Activated naive CD4-positive, alpha-beta T cell treated with anti-CD3 and anti-CD28 coated beads, Interleukin-2, amount 50 U/mL, for 72 hours (primary cell): ENCODE measurements at places on chromosomes 13 and 19. TPM values are rescaled to one million over a fixed set of nuclear protein-coding genes. Genes with fewer than 3 reads are reported as not detected.
A peak's percentile ranks its signal among the peaks of the same experiment; 100 is the strongest.

DNA sequence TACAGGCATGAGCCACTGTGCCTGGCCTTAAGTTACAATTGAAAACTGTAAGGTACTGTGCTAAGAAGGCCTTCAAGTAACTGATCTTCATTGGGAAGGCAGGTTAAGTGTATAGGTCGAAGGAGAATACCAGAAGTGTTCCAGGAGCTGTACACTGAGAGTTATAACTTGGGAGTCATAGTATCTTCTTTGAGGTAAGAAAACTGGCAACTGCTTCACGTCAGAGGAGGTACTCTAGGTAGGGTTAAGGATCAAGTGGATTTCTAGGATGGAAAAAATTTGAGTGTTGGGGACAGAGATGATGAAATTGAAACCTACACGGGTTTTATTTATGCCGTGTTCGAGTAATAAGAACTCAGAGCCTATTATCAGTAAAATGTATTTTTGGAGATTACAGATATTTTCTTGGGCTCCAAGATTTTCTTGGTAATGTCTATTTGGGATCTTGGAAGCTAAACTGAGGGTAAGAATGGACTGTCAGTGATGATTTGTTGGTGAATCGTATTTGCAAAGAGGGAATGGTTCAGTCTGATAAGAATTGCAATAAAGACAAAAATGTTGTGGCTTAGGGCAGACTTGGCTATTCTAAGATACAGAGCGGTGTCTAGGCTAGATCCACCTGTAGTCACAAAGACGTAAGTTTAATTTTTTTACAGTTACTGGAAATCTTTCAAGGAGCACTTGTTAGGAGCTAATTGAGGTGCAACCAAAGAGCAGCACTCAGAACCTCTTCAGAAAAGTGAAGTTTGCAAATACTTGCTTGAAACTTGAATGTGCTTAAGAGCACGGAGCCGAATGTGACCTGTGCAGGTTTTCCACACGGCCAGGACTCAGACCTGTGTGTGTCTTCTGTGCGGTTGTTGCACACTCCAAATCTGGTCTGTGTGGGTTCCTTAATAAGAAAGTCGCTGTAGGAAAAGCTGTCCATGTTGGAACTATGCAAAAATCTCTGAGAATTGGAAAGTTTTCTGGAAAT lies 102.5 kb downstream of the URI1 start:
- DNase-seq, result no peak

DNA sequence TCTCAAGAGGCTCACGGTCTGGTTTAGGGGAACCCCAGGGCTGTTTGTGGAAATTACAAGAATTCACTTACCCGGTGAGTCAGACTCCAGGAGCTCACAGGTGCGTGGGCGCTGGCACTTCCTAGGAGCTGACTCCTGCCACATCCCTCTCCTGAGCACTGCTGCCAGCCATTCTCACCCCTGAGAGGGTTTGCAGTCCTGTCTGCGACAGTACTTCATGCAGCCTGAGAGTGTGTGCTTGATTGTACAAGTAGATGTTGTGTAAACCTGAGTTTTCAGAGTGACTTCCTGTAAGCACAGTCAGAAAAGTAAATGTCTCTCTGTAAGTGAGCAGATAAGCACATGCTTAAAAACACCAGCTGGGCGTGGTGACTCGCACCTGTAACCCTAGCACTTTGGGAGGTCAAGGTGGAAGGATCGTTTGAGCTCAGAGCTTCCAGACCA lies 8.1 kb downstream of the MRPL4 start:
- DNase-seq, result peak; percentile 59

- DNase-seq, result peak; percentile 65
Observed at GRCh38 chr13:73765651-73766384, 368.4 kb downstream of the KLF12 start.

GRCh38 chr19:34489175-34489574 lies 7.6 kb downstream of the WTIP start:
- no peak for DNase-seq

GRCh38 chr13:98994896-98995295 lies 17.0 kb upstream of the DOCK9 start:
- DNase-seq, result no peak

DNA sequence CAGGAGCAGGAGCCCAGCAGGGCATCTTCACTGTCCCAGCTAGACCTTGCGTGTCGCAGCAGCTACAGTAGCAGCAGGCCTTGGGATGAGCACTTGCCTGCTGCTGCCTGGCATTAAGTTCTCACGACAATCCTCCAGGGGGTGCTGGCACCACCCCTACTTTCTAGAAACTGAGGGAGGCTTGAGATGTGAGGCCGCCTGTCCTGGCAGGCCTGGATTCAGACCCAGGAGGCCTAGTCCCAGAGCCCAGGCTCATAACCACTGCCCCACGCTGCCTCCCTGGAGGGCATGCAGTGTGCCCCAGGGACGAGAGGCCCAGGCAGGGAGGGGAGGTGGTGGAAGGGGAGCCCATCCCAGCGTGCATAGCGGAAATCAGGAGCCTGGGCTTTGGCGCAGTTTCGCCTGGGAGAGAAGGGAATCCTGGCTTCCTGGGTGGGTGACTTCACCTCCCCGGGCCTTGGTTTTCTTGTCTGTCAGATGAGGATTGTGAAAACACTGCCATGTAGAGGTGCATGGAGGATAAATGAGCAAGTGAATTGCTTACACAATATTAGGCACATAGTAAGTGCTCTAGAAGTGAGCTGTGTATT lies 26.1 kb downstream of the PPP5C start:
- no peak for DNase-seq

DNA sequence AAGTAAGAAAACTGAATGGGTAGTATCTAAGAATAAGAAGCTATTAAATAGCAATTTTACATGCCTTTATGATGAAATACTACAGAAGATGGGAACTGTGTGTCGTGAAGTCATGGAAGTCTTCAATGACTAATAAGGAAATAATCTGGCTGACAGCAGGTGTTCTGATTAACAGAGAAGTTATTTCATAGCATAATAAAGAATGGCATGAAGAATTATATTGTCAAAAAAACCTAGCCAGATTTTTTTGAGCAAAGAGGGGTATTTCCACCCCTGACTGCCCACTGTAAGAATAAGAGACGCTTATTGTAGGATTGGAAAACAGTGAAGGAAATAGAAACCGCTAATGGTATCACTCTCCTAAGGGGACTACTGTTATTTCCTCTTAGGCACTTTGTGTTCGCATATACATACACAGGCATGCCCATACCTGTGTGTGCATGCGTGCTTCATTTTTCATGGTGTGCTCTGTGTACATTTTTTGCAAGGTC lies 318.8 kb downstream of the SHISA2 start:
- no peak for DNase-seq

GRCh38 chr19:30136611-30137195 lies 194.7 kb downstream of the URI1 start:
- no peak for DNase-seq

GRCh38 chr13:25525884-25526283 lies 154.1 kb downstream of the ATP8A2 start:
- no peak for DNase-seq

DNA sequence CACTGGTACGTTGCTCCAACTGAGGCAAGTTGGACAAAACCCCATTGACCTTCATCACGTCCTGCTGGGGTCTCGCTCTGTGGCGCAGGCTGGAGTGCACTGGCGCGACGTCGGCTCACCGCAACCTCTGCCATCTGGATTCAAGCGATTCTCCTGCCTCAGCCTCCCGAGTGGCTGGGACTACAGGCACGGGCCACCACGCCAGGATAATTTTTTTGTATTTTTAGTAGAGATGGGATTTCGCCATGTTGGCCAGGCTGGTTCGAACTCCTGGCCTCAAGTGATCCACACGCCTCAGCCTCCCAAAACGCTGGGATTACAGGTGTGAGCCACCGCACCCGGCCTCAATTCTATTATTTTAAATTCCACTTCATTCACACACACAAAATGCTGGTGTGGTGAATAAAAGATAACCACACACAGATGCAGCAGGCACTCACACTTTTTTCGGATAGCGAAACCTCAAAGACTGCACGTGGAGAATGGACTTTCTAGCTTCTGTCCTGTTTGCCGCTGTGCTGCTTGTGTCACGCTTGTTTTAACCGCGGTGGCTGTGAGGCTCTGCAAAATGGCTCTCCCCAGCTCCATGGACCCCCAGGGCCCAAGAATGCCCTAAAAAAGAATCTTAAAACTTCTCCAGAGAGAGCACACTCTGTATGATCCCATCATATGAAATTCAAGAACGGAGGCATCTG lies 58.4 kb downstream of the COL4A1 start:
- no peak for DNase-seq

GRCh38 chr13:58855283-58855682 lies 1223.7 kb downstream of the PCDH17 start:
- DNase-seq, result no peak

DNA sequence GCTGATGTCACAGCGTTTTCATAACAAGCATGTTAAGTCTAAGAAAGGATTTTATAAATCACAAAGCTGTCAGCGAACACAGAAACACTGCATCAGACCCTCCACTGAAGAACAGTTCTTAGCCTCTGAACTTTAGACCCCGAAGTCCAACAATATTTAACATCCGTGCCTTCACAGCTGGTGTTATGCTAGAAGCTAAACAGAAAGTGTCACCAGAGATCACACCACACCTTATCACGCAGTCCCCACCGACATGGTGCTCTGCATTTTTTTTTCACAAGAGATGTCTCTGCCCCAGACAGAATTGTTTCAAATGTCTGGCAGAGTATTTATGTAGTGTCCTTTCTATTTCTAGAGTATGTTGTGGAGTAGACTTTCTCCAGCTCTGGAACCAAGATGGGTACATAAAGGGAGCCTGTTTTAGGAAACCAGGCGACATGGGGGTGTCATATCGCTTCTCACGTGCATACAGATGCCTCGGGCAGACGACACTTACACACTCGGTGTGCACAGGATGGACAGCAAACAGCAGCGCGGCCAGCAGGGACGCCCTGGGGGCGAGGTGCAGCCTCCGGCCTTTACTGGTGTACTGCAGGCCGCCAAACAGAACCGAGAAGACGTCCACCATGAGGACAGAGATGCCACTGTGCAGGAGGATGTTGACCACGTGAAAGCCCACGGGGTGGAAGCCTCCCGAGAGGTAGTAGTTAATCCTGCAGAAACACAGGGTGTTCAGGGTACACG lies 12.0 kb downstream of the TMTC4 start:
- no peak for DNase-seq

DNA sequence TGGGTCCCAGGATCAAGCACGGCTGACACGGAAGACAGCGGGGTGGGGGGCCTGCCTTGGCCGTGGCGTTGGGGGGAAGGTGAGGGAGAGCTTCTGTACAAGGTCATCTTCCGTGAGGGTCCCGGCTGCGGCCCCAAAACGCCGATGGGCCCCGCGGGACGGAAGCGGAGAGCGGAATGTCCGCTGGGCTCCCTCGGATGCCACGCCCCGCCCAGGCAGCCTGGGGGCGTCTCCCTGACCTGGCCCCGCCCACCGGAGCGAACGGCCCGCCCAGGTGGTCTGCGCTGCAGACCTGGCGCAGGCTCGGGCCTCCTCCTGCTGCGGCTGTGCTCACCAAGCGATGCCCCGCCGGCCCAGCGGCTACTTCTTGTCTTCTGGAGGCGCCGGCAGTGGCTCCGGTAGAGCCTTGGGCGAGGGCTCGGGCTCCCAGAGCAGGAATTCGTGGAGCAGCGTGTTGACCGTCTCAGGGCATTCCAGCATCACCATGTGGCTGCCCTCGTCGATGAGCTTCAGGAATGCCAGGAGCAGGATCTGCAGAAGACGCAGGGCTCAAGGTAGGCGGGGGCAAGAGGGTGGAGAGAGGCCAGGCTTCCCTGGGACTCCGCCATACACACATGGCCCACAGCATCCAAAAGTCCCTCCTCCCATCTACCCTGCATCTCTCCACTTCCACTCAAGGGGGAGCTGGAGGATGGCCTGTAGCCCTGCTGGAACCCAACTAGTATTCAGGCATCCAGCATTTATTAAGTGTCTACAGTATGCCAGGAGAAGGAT lies 10.7 kb downstream of the ABHD8 start:
- peak; percentile 83 for DNase-seq

DNA sequence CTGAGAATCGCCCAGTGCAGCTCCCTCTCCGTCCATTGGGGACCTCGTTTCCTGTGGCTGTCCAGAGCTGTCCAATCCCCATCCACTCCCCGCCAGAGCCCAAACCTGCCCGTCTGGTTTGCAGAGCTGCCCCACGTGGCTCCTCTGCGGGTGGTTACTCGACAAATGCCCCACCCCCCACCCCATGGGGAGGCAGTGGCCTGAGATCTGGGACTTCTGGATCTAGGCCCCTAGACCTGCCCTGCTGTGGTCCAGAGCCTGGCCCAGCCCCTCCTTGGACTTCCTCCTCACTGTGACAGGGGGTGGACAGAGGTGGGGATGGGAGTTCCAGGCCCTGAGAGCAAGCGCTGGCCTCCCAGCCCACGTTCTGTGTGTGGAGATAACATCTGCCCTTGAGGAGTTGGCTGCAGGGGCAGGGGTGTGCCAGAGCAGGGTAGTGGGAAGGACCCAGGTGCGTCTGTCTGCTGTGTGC lies 29.1 kb downstream of the PAK4 start:
- no peak for DNase-seq

- DNase-seq, result no peak
Observed at GRCh38 chr13:62483774-62484173, 1068.1 kb upstream of the PCDH20 start.

GRCh38 chr13:102141625-102142472 lies 260.0 kb downstream of the FGF14 start:
- DNase-seq, result no peak

GRCh38 chr19:32519023-32519422 lies 62.0 kb upstream of the PDCD5 start:
- DNase-seq, result no peak

GRCh38 chr13:97464561-97464960 lies 30.6 kb downstream of the RAP2A start:
- no peak for DNase-seq

DNA sequence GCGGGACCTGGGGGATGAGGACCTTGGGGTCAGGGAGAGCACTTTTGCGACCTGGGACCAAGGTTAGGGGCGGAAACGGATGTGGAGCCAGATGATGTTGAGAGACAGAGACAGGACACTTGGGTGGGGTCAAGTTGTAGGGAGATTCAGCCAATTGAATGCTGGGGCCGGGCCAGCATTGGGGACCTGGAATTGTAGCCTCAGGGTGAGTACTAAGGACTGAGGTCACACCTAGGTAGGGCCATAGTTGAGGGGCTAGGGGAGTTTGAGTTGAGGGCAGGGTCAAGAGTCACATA lies 1.2 kb downstream of the ALKBH7 start:
- no peak for DNase-seq

ZNF667 gene
- total RNA-seq, result 1.3 TPM

ANKRD24 gene
- 4.2 TPM for total RNA-seq

PCSK4 gene
- total RNA-seq, result 8.4 TPM

ZNF225 gene
- 2.7 TPM for total RNA-seq

CPT1C gene
- 4.1 TPM for total RNA-seq

STOML3 gene
- total RNA-seq, result not detected

ADGRE2 gene
- total RNA-seq, result 4.7 TPM

CFAP97D2 gene
- total RNA-seq, result not detected

SERPINE3 gene
- not detected for total RNA-seq

ZSCAN4 gene
- total RNA-seq, result 0.18 TPM

ZNF837 gene
- total RNA-seq, result 2.1 TPM

ANO8 gene
- total RNA-seq, result 4.5 TPM

KLK6 gene
- not detected for total RNA-seq
